GM12892 (cell line): ENCODE measurements at places on chromosomes 3 and 15.

DNA sequence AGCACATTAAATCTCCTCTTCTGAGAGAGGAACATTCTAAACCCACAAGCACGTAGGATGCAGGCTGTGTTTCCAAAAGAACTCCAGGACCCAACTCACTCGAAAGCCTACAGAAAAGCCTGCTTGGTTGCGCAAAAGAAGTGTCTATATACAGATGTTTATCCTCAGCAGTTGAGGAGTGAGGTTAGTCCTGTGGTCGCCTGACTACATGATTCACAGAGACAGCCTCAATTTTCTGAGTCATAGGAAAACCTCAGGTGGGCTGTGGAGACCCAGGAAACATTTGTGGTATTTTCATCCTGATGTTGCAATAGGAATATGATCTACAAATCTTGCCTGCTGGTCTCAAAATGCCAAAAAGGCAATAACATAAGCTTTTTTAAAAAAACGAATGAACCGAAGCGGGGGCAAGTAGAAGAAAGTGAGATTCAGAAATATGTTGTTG lies 183.8 kb upstream of the THRB start:
- no peak for DNase-seq

- DNase-seq: no peak
Observed at GRCh38 chr3:168162172-168162571, 66.4 kb upstream of the GOLIM4 start.

DNA sequence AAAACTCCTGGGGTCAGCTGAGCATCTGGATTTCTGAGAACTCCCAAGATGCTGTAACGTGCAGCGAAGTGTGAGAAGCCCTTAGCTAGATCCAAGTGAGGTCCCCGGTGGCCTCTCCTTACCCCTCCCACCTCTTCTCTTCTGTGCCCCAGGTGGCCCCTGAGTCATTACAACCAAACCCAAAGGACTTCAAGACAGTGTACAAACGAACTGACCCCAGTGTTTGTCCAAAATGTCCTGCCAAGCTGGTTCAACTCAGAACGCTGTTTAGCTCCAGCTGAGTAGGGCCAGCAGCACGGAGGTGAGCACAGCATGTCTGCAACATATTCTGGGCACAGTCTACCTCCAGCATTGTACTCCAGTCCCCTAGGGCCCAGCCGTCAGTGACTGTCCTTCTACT lies 73.9 kb upstream of the OXTR start:
- no peak for DNase-seq

GRCh38 chr3:40313975-40314860 lies 4.7 kb downstream of the EIF1B start:
- DNase-seq: no peak

DNA sequence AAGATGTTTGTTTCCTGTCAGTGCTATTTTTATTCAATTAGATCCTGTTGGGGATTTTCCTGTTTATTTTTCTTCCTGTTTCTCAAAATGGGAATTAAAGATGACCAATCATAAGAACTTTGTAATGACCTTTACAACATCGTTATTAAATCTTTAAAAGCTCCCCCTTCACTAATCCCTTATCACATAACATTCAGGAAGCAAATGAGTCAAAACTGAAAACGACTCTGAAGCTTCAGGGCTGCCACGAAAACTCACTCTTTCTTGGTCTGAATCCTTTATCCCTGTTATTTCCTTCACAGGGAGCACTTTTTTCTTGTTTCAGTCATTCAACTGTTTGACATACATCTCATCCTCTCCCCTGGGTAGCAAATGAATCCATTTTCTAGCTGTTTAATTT lies 75.8 kb upstream of the MB21D2 start:
- DNase-seq: no peak

DNA sequence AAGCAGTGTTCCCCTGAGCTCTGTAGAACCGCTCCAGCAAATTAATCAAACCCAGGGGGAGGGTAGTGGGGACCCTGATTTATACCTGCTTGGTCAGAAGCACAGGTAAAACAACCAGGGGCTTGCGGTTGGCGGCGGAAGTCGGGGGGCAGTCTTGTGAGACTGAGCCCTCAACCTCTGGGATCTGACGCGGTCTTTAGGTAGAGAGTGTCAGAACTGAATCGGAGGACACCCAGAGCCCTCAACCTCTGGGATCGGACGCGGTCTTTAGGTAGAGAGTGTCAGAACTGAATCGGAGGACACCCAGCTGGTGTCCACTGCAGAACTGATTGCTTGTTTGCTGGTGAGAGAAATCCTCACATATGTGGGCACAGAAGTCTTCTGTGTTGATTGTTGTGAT lies 12.9 kb upstream of the PAQR5 start:
- DNase-seq: no peak

- no peak for DNase-seq
Observed at GRCh38 chr3:101193957-101194356, 126.4 kb downstream of the IMPG2 start.

GRCh38 chr3:42273361-42273760 lies 7.4 kb upstream of the CCK start:
- DNase-seq: no peak

GRCh38 chr3:125203731-125204130 lies 8.8 kb downstream of the SLC12A8 start:
- DNase-seq: no peak

DNA sequence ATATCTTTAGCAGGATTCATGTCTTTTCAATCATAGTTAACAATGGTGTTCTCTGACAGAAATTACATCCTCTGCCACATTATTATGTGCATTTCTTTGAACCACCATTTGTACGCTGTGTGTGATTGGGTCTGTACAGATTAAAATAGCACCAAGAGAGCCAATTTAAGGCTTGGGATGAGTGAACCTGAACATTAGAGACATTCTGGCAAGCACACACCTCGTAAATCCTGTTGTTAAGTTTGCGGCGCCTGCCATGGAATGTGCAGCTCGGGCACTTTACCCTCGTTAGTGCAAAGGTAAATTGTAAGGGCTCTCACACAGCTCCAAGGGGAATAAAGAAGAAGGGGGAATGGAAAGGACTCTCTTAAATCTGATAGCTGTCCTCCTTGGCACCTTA lies 482.4 kb upstream of the DPPA4 start:
- DNase-seq: no peak

- DNase-seq: no peak
Observed at GRCh38 chr15:100712226-100712625, 109.8 kb downstream of the ASB7 start.

- no peak for DNase-seq
Observed at GRCh38 chr3:45604999-45605398, 10.4 kb downstream of the LIMD1 start.

DNA sequence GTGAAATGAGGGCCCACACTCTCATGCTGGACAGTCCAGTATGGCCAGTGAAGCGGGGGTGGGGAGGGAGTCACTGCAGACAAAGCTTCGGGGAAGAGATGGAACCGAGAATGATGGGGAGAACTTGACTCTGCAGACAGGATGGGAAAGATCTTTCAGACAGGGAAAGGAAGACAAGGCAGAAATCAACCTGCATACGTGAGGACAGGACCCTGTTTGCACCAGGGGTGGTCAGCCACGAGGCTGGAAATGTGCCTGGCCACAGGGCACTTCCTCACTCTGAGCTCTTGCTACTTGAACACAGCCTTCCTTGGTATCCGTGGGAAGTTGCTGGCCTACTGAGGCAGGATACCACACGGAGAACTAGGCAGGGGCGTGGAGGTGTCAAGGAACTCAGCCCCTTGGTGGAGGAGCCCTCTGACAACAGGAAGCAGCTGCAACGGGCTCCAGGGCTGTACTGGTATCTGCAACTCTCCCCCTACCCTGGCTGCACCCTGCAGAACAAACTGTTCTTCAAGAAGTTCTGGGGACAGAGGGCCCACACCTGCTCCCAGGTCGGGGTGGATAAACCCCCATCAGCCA lies 9.3 kb upstream of the SRP14 start:
- DNase-seq: no peak

GRCh38 chr3:3636815-3637214 lies 162.4 kb upstream of the LRRN1 start:
- no peak for DNase-seq

GRCh38 chr15:47442371-47442770 lies 274.9 kb upstream of the SEMA6D start:
- DNase-seq: no peak

GRCh38 chr3:134352031-134352671 lies 22.1 kb downstream of the AMOTL2 start:
- DNase-seq: no peak

GRCh38 chr15:95944661-95945255 lies 385.7 kb upstream of the NR2F2 start:
- no peak for DNase-seq

DNA sequence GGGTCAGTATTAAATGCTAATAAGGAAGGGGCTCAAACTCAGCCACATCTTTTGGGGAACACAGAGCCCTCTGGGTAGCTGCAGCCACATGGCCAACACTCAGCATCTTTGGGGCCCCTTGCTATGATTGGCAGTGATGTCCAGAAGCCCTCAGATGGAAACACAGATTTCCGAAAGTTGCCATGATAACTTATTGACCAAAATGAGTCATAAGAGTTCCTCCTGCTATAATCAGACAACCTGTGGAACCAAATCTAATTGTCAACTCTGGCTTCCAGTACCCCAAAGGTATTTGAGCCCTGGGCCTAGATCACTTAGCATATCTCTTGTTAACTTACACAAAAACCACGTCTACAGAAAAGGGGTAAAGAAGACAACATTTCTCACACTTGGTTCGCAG lies 392.2 kb downstream of the KCNH8 start:
- DNase-seq: no peak

DNA sequence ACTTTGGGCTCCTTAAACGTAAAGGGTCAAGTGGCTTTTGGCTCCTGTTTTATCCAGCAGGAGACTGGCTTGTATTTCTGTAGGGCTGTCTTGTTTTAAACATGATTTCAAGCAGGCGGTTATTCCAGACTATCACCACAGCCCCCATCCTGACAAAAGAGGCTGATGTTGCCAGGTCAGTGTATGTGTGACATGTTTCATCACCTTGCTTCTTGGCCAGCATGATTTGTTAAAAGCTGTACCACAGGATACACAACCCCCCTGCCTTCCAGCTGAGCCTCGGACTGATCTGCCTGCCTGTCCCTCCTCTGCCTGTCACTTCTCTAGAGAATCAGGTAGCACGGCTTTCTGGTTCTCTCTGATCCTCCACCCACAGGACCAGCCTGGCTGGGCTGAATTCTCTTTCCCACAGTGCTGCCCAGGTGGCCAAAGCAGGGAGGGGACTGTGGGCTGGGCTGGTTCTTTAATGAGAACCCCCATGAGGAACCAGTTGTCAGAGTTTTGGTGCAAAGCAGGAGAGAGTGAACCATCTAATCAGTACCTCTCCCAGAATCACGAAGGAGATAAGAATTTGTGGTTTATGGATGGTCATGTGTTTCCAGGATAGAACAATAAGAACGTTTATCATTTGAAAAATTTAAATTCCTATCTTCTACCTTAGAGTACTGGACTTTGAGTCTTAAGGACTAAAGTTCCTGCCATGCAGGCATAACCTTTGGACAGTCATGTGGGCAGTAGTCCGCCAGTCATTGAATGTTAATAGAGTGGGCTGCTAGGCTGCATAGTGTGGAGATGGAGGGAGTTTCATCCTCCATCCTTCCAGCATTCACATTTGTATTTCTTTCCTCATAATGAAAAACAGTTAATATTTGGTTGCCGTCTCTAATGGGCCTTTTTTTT lies 8.8 kb downstream of the ABHD6 start:
- DNase-seq: no peak

GRCh38 chr3:112813723-112814171 lies 32.9 kb downstream of the CD200R1L start:
- no peak for DNase-seq

- DNase-seq: no peak
Observed at GRCh38 chr3:178284181-178284580, 252.1 kb upstream of the KCNMB2 start.

- DNase-seq: no peak
Observed at GRCh38 chr15:93298901-93299300, 209.9 kb upstream of the RGMA start.

DNA sequence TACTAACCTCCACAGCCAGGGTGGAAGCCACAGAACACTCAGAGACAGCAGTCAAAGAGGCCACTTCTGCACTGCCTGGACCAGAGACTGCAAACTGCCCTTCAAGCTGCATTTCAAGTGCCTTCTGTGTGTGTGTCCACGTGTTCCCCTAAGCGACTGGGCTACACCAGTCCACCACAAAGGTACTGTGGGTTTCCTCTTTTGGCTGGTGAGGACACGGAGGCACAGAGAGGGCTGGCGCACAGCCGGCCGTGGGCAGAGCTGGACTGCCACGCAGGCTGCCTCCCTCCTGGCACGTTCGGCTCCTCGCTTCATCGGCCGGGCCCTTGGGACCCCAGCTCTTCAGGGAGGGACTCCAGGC lies 60.9 kb downstream of the MGLL start:
- DNase-seq: no peak

DNA sequence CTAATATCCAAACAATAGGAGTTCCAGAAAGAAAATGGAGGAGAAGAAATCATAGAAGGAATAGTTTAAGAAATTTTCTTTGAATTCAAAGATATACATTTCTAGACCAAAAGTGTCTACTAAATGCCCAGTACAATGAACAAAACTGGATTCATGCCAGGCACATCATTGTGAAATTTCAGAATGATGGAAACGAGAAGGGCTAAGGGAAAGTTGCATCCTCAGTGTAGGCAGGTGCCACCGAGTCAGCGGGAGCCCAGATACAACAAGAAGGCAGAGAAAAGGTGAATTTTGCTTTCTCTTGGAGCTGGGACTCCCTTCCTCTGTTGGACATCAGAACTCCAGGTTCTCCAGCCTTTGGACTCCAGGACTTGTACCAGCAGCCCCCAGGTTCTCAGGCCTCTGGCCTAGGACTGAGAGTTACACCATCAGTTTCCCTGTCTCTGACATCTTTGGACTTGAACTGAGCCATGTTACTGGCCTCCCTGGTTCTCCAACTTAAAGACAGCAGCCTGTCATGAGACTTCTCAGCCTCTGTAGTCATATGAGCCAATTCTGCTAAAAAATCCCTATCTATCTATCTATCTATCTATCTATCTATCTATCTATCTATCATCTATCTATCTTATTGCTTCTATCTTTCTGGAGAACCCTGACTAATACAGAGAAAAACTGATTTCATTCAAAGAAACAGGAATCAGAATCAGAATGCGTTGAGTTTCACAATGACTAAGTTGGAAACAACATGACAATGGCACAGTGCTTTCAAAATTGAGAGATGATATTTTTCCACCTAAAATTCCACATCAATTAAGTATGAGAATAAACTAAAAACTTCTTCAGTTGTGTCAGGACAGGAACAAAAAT lies 207.7 kb downstream of the FAM43A start:
- no peak for DNase-seq

GRCh38 chr3:133955892-133956291 lies 60.2 kb upstream of the RAB6B start:
- DNase-seq: no peak

DNA sequence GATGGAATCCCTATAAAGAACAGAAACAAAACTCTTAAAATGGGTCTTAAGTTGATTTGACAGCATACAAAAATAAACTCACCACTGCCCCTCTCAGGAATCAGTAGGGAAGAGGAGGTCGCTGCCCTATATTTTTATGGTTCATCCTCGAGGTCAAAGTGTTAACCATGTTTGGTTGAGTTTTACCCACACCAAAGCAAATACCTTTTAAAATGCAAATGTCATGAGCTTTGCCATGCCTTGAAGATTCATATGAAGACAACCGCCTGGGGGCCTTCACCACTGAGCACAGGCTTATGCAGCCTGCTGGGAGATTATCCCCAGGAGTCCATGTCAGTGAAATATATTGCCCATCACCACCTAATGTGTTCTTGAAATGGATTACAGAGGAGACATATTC lies 66.1 kb downstream of the GLB1 start:
- no peak for DNase-seq

- DNase-seq: no peak
Observed at GRCh38 chr15:27084844-27085243, 113.9 kb downstream of the GABRG3 start.
